Ecto neural progenitor cell (in vitro differentiated cells): ENCODE measurements at places on chromosomes 11 and 22.

GRCh38 chr11:66676931-66677598, 622 bp downstream of the RBM4B start:
- DNase-seq: no peak

- no peak for DNase-seq
Observed at GRCh38 chr11:68673306-68673945, 10.9 kb upstream of the GAL start.

GRCh38 chr11:133819746-133820315, 25.5 kb downstream of the SPATA19 start:
- DNase-seq: peak; percentile 42

DNA sequence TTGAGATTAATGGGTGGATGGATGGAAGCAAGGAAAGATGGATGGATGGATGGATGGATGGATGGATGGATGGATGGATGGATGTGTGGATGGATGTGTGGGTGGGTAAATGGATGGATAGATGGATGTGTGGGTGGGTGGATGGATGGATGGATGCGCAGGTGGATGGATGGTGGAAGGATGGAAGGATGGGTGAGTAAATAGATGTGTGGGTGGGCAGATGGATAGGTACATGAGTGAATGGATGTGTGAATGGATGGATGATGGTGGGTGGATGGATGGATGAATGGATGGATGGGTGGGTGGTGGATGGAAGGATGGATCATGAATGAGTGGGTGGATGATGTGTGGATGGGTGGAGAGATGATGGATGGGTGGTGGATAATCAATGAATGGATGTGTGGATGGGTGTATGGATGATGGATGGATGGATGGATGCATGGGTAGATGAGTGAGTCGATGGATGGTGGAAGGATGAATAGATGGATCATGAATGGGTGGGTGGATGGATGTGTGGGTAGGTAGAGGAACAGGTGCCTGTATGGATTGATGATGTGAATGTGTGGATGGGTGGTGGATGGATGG, 375.2 kb downstream of the BRD1 start:
- no peak for DNase-seq

DNA sequence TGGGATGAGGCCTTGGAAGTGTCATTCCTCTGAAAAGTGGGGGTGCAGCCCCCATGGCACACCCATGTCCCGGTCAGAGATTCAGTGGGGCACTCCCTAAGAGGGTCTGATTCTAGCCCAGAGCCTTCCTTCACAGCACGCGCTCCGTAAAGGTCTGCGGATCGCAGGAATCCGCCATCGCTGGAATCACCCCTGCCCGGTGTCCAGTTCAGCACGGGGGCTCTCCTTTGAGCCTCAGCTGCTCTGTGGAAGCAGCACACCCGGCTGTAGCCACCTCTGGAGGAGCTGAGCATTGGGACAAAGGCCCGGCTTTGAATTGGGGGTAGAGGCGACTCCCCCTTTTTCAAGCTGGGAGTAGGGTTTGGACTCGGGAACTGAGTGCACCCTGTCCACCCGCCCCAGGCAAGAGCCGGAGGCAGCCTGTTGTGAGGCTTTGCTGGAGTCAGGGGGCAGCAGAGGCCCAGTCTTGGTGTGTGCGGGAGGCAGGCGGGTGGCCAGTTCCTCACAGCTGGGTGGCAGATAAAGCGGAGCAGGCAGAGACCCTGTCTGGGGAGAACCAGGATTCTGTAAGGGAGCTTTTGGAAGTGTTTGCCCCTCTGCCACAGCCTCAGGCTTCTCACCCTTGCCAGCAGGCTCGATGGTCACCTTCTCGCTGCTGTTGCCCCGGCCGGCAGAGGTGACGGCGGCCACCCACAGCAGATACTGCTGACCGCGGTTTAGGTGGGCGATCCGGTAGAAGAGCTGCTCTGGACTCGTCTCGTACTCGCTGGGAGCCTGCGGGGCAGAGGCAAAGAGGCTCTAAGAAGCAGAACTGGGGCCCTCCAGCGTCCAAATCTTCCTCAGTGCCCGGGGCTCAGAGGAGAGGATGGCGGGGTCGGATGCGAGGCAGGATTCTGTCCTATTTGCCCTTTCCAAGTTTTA, 115.9 kb downstream of the CEP164 start:
- peak; percentile 87 for DNase-seq

GRCh38 chr22:48476577-48476976, 1351.1 kb downstream of the BRD1 start:
- no peak for DNase-seq

- DNase-seq: no peak
Observed at GRCh38 chr11:95322539-95322938, 91.5 kb upstream of the SESN3 start.

DNA sequence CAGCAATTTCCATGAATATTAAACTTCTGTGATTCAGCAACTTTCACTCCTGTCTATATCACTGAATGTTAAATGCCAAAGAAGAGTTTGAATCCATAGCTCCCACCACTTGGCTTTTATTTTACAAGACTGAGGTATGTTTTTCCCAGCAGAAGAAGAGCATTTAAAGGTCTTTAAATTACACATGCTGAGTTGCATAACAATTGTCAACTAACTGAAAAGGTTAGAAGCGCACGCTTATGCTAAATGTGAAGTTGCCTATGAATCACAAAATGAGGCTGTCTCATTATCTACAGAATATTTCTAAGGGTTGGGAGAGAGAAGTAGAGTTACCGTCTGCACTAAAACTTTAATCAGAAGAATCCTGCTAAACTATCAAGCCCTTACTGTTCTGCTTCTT, 1086.3 kb downstream of the FAM181B start:
- DNase-seq: no peak

DNA sequence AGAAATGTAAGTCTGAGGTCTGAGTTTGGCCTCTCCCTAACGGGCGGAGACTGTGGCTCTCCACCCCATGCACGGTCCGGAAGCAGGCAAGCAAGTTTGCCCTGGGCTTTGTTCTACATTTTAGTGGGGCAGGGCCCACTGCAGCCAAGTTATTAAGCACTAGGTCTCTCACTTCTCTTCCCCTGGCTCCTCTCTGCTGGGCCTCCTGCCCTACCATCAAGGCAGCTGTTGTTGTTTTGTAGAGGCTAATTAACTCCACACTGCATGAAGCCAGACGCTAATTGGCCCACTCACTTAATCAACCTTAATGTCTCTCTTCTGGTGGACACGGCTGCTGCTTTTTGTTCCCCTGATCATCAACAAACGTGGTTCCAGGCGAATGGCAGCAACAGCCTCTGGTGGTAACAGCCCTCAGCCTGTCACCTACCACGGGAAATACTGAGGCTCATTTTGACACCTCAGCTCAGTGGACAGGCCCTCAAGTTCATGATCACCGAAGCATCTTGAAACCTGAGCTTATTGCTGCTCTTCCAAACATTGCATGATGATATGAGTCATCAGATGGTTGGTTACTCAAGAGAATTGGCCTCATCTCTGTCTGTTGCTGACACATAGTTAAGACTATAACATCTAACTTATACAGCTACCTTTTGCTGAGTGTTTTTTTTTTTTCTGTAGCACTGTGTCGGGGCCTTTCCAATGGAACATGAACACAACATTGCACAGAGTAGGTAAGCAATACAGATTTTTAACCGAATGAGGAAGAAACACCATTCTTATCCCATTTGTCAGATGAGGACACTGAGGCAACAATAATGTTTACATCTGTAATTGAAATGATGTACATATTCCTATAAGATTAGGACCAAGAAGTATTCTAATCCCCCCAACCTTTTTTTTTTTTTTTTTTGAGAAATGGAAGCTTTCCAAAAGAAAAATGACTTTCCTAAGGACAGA, 20.8 kb upstream of the LMO2 start:
- DNase-seq: no peak

DNA sequence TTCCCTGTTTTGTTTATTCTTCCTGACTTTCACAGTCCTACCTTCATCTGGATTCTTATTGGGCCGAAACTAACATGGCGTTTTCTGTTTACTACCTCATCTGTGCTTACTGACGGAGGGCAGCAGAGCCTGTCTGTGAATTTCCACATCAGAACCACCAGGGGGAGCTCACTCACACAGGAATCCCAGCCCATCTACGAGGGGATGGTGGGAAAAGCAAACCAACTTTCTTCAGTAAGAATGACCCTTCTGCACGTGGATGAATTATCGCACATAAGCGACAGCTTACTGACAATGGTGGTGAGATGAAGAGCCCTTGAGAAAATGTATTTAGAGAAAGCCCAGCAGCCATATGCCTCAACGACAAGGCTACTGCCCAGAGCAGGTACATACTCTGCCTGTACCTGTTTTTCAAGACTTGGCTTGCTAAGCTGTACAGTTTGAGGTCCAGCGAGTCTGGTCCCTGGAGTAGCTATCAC, 42.5 kb downstream of the LARGE2 start:
- DNase-seq: peak; percentile 61

DNA sequence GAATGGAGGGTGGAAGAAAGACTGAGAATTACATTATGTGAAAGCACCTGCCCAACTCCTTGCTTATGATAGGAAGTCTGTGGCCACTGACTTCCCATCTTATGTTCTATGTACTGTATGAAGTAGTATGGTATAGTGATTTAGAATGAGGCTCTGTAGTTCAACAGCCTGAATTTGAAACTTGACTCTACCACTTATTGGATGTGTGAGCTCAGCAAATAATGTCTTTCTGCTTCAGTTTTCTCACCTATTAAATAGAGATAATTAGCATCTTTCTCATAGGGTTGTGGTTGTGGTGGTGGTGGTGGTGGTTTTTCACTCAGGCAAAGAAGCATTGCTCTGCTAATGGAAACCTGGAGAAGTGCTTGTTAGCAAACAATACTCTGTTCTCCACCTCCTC, 121.6 kb downstream of the PAX6 start:
- DNase-seq: no peak
